ENCODE measurements at places on chromosomes 5 and 9.

DNA sequence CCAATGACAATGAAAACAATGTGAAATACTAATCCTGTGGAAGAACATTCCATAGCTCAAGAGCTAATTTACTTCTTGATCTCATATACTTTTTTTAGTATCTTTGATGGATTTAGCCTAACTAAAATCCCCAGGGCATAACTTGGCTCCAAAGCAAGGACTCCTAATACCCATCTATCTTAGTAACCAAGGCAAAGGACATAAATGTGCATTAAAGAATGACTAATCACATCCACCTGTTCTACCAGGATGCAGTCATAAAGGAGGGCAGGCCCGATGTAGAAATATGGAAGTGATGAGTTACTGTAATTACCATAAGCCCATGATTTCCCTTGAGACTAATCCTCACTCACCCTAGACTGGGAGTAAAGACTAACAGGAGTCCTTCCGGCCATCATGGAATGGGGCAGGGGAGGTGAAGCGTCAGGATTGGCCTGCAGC lies 56.9 kb downstream of the KIF24 start:
- DNase-seq: no peak

DNA sequence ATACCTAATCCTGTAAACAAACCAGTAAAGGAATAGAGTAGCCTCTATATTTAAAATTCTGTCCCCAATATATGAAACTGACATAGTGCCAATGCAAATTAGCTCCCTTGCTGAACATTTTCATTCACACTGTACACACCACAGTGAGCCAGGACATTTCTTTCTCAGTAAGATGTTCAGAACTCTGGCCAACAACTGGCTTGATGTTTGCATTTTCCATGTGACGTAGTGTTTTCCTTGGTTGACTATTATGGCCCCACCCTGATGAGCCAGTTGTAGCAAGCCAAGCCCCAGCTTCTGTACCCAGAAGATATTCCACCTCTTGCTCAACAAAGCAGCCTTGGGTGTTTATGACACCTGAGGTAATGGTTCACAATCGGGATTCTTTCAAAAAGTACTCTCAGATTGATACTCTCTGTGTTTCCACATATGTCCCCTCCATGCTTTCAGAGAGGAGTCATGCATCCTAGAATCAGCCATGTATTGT lies 17.7 kb upstream of the ANXA1 start:
- DNase-seq: no peak

DNA sequence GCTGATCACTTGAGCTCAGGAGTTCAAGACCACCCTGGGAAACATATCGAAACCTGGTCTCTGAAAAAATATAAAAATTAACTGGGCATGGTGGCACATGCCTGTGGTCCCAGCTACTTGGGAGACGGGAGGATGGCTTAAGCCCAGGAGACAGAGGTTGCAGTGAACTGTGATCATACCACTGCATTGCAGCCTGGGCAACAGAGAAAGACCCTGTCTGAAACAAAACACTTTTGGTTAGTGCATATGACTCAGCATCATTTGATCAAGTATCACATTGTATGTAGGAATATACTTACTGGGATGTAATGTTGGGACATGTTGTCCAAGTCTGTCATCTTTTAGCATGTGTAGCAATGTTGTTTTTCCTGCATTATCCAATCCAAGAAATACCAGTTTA lies 12.0 kb downstream of the SAR1B start:
- DNase-seq: no peak

- DNase-seq: no peak
Measured at GRCh38 chr5:17315710-17316221, 98.3 kb downstream of the BASP1 start.

GRCh38 chr5:1543398-1544293 lies 19.9 kb upstream of the LPCAT1 start:
- DNase-seq: no peak

DNA sequence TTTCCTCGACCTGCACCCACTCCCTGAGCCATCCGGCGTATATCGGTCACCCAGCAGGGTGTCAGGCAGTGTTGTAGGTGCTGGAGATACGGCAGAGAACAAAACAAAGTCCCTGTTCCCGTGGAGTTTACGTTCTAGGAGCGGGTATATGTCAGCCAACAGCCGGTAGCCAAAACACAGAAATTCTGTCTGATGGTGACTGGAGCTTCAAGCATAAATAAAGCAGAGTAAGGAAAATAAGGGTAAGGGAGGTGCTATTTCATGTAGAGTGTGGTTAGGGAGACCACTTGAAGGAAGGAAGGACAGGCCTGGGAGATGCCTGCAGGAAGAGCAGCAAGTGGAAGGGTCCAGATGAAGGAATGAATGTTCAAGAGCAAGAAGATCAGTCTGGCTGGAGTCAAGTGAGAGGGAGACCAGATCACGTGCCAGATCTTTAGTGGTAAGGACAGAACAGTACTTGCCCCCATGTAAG lies 783 bp upstream of the ZFR start:
- peak; percentile 14 for DNase-seq

- no peak for DNase-seq
Measured at GRCh38 chr5:96080557-96080956, 118.9 kb upstream of the ELL2 start.

DNA sequence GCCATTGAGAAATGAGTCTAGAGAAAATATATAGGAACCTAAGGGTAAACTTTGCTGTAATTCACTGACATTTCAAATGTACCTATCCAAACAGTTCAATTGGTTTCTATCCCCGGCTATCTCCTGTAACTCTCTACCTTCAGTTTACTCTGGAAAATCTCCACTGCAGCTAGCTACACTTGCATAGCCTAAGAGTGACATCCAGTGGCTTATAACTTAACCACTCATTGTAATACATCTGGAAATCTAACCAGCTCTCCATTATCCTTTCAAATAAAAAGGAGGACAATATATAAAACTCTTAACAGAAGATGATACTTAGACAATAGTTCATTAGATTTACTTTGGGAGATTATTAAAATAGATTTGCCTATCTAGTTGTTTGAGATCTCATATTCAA lies 35.3 kb upstream of the SPDL1 start:
- DNase-seq: no peak

- no peak for DNase-seq
Measured at GRCh38 chr5:39381376-39381775, 17.1 kb upstream of the C9 start.

DNA sequence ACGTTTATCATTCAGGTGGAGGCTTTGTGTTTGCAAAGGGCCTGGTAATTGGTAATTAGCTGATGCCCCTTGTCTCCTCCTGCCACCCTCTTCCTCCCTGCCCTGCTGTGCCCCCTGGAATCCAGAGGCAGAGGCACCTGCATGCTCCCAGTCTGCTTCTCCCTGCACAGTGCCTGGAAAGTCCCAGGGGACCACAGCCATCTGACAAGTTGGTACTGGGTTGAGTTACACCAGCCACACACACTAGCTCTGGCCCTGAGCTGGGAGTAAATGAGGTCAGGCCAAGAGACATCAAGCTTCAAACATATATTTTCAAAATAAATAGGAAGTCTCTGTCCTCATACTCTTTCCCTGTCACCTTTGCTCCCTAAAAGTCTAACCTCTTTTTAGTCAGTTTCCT lies 56.3 kb downstream of the INSYN2B start:
- DNase-seq: no peak

DNA sequence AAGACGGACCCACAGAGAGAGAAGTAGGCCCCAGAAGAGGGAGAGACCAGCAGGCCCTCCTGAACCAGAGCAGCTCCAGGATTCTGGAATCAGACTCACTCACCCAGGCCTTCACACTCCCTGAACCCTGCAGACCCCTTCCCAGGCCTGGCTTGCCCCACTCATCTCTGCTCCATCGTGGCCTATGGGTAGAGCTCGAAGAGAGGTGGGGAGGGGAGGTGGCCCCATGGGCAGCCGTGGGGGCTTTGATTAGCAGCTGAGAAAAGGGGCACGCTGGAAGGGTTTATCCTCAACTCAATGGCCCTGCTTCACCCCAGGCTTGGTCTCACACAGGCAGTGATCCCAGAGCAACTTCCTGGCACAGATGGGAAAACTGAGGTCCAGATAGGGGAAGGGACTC lies 613 bp downstream of the MYMK start:
- no peak for DNase-seq

DNA sequence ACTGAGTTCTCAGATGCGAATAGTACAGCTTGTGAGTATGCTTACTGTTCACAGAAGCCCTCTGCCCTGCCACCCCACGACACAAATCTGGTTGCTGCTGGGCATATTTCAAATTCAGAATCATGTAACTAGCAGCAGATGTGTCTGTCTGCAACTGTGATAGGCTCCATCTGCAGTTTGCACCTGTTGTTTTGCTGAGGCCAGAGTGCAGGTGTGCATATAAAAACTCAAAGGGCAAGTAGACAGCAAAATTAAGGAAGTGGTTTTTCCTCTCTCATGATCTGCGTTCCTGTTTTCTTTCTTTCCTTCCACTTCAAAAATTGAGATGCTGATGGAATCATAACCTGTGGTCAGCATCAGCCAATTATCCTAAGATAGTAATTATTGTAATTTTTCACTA lies 1000.5 kb downstream of the PTPRD start:
- DNase-seq: no peak

- no peak for DNase-seq
Measured at GRCh38 chr5:81842795-81843398, 92.0 kb upstream of the SSBP2 start.

- no peak for DNase-seq
Measured at GRCh38 chr9:120366644-120367019, 213.3 kb downstream of the CDK5RAP2 start.

DNA sequence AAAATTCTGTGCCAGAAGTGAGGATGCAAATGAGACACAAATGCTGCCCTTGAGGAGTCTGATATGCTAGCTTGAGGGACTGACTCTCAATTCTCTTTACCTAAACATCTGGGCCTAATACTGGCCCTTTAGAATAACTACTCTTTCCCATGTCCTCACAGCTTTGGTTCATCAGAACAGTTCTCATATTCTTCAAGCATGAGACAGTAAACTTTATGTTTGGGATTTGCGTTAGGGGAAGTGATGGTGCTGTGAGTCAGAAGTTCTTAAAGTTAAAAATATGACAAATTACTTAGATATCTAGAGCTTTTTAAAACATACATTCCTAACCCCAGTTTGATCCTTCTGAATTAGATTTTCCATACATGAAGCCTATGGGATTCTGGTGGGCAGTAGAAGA lies 665.0 kb upstream of the RGMB start:
- no peak for DNase-seq

GRCh38 chr5:124330595-124331220 lies 415.7 kb downstream of the ZNF608 start:
- no peak for DNase-seq

- DNase-seq: no peak
Measured at GRCh38 chr9:122307925-122308324, 43.2 kb downstream of the MRRF start.

- DNase-seq: no peak
Measured at GRCh38 chr5:67623078-67623477, 426.5 kb upstream of the CD180 start.

DNA sequence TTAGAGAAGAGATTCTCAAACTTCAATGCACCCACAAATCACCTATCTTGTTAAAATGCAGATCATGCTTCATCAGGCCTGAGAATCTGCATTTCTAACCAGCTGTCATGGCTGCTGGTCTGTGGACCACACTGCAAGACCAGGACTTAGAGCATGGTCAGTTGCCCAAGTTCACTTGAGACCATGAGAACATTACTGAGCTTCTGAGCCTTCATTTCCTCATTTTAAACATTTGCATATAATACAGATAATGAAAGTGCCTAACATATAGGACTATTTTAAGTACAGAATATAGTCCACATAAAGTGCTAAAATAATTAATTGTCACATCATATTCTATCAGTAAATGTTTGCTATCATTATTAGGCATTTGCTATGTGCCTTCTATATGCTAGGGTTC lies 260.8 kb upstream of the TNC start:
- DNase-seq: no peak

- DNase-seq: no peak
Measured at GRCh38 chr5:17075236-17075635, 139.1 kb upstream of the MYO10 start.

DNA sequence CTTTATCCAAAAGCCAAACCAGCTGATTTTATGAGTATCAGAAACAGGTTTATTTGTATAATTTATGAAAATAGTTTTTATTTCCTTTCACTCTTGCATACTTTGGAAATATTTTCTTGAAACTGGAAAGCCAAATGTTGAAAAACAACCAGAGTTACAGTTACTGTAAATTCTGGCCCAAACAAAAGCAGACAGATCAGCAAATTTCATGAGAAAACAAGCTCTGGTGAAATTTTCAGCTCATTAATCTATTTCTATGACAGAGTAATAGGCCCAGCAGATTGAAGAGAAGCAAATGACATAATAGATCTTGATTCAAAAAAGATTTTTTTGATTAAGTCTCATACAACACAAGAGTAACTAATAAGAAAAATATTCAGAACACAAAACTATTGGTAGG lies 182.7 kb downstream of the ENC1 start:
- no peak for DNase-seq

DNA sequence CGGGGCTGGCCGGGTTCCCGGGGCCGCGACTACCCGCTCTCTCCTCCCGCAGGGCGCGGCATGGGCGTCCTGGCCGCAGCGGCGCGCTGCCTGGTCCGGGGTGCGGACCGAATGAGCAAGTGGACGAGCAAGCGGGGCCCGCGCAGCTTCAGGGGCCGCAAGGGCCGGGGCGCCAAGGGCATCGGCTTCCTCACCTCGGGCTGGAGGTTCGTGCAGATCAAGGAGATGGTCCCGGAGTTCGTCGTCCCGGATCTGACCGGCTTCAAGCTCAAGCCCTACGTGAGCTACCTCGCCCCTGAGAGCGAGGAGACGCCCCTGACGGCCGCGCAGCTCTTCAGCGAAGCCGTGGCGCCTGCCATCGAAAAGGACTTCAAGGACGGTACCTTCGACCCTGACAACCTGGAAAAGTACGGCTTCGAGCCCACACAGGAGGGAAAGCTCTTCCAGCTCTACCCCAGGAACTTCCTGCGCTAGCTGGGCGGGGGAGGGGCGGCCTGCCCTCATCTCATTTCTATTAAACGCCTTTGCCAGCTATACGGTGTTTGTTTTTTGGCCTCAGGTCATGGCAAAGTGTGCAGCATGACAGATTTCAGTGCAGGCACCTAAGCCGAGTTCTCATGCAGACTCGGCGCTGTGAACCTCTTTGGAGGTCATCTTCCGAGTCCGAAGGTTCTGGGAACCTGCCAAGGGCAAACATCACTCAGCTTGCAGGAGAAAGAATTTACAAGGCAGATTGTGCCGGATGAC lies 516 bp downstream of the MRPL41 start:
- no peak for DNase-seq

DNA sequence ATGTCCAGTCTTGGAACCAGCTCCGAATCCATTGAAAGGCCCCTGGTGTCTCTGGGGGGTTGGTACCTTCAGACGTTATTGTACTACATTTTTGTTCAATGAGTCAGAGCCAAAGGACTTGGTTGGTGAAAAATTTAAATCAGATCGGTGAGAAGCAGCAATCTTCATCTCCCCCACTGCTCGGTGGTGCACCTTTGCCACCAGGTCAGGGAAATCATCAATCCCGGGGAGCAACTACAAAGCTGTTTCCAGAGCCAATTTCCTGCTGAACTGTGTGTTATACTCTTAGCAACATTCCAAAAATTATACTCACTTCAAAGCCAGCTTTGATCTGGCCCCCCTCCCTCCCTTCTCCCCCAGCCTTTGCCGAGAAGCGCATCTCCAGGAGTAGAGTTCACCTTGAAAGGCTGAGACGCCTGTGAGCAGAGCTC lies 375.2 kb upstream of the WWC1 start:
- no peak for DNase-seq
